Kasumi-1 (cell line): ENCODE measurements at places on chromosomes 16 and 17.
A peak's percentile ranks its signal among the peaks of the same experiment; 100 is the strongest.

GRCh38 chr16:80303691-80304090, 237.1 kb upstream of the DYNLRB2 start:
- no peak for DNase-seq

GRCh38 chr16:48110982-48111381, 44.8 kb downstream of the ABCC12 start:
- peak; percentile 40 for DNase-seq

DNA sequence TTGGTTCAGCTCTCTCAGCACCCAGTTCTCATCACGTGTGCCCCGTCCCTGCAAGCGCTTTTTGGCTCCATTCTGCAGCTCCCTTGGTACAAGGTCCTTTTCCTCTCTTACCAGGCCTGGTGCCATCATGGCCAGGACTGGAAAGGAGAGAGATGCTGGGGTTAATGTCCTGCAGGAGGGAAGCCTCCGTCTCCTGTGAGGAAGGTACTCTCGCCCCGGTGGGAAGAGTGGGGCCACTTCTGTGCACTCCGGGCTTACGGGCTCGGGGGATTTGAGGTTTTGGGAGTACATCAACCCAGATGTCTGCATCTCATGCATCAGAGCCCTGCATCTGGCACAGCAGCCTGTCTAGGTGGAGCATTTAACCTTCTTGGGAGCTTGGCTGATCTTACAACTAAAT, 10.1 kb downstream of the CTRB2 start:
- DNase-seq: no peak

DNA sequence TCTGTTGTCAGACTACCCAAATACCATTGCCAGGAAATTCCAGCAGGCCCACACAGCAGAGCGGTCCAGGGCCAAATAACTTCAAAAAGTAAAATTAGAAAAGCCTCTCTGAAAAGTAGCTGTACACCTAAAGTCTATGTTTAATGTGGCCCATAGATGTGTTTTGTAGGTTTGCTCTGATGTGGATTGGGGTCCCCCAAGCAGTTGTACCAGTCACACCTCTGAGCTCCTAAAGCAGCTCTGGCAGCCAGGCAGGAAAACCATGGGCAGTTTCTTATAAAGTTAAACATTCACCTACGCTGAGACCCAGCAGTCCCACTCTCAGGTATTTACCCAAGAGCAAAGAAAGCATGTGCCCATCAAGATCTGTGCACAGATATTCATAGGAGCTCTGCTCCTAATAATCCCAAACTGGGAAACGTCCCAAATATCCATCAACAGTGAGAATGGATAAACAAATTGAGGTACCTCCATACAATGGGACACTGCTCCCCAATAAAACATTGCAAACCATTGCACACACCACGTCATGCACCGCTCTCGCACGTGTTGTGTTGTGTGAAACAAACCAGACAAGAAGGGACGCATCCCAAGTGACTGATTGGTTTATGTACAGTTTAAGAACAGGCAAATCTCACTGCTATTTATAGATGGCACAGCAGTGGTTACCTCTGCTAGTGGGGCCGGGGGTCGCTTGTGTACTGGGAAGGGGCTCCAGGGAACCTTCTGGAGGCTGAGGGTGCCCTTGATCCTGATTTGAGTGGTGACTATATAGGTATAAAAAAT, 15.8 kb upstream of the PRM1 start:
- DNase-seq: no peak

DNA sequence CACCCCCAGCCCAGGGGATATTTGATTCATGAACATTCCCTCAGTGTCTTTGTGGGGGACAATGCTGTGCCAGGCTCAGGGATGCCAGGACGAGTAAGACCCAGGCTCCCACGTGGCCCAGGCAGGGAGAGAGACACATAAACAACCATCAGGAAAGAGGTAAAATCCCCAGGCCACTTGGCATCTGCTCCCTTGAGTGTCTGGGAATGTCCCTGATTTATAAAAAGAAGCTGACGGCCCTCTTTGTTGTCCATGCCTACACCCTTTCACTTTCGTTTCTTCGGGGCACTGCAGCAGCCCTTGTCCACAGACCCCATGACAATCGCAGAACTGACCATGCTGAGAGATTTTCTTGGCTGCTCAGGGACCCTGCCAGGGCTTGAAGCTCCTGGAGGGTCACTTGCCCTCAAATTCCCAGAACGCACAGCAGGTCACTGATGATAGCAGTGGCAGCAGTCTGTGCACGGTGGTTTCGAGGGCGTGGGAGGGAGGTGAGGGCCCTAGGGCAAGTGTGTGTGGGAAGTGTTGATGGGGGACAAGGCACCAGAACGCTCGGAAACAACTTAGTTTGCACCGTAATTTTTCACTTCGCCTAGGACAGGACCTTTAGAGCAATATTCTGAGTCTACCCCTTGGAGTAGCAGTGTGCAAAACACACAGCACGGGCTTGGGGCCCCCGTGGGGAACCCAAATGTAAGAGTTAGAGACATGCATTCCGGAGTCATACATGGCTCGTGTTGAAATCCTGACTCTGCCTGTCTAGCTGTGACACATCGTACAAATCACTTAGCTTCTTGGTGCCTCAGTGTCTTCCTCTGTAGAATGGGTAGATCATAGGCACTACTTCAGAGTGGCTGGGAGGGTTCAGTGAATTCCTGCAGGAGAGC, 4.7 kb downstream of the NOD2 start:
- no peak for DNase-seq

DNA sequence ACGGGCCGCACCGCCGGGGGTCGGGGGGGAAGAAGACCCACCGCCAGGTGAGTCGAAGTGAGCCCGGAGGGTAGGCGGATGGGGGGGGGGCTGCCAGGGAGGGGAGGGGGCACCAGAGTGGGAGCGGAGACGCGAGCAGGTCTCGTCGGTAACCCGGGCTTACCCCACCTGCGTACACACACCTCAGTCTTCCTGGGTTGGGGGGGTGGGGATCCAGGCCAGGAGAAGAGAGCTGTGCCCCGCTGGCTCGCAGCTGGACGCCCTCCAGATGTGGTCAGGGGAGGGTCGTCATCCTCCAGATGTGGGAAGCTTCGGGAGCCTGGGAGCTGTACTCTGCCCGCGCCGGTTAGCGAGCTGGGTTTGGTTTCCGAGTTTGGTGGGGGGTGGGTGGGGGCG, 1.2 kb downstream of the CACNA1G start:
- DNase-seq: no peak

DNA sequence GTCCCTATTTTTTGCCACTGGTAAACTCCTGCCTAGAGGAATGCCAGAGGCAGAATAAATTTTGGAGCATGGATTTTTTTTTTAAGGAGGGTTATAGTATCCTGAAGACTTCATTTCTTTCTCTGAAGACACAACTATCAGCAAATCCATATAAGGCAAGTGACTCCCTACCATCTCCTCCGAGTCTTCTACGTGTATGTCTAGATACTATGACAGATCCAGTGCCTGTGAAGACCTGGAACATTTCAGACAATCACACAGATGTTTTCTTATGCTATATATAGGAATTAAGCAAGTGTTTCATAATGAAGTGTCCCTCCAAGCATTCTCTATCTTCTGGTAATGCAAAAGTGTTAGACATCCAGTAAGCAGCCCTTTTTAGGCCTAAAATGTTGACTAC, 255.5 kb upstream of the TBX2 start:
- no peak for DNase-seq

- DNase-seq: peak; percentile 98
Observed at GRCh38 chr17:64263000-64263766, at the start of gene TEX2. TSS of gene TEX2 (minus strand) at chr17:64263260. CDS start at chr17:64214217, 49,043 bp downstream.

DNA sequence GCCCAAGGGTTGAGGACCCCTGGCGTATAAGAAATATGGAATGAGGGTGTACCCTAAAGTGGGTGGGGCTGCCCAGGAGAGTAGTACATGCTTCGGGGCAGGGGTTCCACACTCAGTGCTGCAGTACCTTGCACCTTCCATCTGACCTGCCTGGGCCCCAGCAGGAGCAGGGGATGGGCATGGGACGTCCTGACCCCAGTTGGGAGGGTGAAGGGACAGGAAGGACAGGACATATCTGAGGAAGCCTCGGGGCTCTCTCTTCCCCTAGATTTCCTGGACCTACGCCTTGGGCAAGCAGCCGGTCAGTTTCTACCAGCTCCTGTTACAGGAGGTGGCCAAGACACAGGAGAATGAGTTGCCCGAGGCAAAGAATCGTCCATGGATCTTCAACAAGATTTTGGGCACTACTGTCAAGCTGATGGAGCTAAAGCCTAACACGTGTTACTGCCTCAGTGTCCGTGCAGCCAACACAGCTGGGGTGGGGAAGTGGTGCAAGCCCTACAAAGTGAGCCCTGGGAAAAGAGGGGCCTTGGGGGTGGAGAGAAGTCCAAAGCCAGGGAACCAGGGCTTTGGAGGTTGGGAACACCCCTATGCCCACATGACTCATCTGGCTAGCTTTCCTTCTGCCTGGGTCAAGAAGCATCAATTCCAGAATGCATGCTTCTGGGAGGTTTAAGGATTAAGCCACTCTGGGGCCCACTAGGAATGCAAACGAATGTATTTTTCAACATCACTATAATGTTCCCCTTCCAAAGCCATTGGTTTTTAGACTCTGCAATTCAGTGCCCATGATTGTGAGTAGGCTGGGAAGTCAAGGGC, 7.9 kb downstream of the FNDC8 start:
- DNase-seq: no peak

DNA sequence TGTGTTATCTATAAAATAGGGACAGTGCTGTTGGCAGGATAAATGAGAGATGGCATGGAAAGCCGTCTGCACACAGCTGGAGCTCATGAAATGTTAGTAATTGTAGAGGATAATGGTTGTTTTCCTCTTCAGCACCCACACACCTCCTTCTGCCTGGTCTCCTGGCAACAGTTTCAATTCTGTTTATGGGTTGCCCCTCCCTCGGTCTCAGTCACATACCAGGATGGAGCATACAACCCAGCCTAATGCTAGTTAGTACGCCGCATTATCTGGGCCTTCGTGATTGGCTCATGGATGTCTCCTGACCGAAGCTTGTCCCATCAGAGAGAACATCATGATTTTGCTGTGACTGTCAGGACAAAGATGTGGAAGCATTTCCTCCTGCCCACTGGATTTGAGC, 126.2 kb upstream of the WSCD1 start:
- no peak for DNase-seq

- DNase-seq: no peak
Observed at GRCh38 chr16:25219070-25219737, 2.5 kb downstream of the AQP8 start.

- no peak for DNase-seq
Observed at GRCh38 chr16:23125277-23125676, 24.0 kb downstream of the USP31 start.

- DNase-seq: no peak
Observed at GRCh38 chr17:32747856-32748255, 129.1 kb downstream of the MYO1D start.

DNA sequence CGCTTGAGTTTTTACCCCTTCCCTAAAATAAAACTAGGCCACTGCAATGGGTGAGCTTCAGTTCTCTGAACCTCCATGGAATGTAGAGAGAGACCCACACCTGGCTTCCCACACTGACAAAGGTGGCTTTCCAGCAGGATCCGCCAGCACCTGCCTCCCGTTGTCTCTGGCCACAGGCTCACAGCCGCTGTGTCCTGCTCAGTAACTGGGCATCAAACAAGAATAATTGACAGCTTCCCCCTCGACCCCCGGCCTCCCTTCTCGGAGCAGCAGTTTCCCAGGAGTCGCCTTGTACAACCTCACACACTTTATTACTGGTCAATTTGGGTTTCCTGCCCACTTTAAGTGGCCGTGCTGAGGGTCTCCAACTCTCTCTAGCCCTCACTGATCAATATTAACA, 586.1 kb upstream of the PSMD7 start:
- no peak for DNase-seq

DNA sequence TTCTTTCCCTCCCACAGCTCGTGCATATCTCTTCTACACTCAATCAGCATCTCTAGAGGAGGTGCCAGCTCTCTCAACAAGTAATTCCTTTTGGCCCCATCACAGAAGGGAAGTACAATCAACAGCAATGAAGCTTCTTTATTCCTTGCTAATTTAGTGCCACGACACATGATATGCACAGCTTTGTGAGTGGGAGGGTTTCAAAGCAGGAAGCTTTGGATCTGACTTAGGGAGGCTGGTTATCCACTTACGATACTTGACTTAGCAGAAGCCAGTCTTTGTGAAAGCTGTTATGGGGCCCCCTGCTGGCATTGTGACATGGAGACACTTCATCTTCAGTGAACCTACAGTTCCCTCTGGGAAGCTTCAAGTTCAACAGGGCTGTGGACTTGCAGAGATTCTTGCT, 81.0 kb downstream of the TMEM100 start:
- DNase-seq: peak; percentile 91

GRCh38 chr17:74392848-74393247, 25.5 kb downstream of the GPR142 start:
- no peak for DNase-seq

DNA sequence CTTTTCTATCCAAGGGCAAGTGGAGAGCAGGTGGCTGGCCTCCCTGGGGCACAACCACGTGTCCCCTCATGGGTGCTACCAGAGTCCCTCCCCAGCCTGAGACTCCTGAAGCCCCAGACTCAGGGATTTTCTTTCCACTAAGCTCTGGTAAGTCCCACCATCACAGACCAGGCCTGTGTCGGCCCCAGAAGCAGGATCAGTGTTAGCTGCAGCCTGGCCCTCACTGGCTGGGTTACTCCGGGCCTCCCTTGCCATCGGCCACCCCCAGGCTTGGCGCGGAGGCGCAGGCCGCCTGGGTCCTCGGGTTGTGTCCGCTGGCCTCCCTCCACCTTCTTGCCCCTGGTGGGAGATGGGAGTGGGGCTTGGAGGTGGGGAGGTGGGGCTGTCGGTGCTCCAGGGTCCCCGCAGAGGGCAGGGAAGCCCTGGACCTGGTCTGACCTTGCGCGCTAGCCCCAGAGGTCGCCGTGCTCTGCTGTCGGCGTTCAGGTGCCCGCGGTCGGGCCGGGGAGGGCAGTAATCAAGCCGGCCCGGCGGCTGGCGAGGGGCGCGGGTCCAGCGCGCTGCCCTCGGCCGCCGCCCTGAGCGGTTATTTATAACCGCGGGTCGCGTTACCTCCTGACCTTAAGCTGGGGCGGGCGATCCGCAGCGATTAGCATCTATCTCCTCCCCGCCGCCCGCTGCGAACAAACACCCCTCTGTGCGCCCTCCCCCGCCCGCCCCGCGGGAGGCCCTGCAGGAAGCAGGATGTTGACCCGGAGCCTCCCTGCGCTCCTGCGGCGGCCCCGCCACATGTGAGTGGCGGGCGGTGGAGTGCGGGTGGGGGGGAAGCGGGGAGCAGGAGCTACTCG, 78.1 kb upstream of the TOB1 start:
- DNase-seq: peak; percentile 85

- no peak for DNase-seq
Observed at GRCh38 chr16:89705006-89705405, 3.5 kb upstream of the SPATA2L start.

GRCh38 chr17:51091635-51092034, 29.0 kb downstream of the SPAG9 start:
- DNase-seq: no peak

- DNase-seq: no peak
Observed at GRCh38 chr16:54647216-54647615, 283.4 kb upstream of the IRX5 start.
